ENCODE measurements at places on chromosomes 3 and 15.
A peak's percentile ranks its signal among the peaks of the same experiment; 100 is the strongest.

DNA sequence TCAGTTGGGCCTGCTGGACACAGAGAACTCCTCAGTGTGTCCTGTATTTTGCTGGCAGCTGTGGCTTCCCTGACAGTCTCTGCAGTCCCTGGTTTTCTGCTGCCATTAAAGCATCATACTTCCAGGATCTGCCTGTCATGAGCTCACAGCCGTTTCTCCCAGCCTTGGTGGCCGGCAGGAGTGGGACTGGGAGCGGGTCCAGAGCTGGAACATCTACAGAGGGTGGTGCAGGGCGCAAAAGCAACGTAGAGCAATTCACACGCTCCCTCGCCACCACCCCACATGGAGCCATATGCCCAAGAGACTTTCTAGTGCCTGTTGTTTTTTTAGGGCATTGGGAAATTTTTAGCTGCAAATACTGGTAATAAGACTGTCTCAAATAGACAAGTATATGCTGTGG is 33.6 kb downstream of the ABTB1 start:
- DNase-seq, result no peak

DNA sequence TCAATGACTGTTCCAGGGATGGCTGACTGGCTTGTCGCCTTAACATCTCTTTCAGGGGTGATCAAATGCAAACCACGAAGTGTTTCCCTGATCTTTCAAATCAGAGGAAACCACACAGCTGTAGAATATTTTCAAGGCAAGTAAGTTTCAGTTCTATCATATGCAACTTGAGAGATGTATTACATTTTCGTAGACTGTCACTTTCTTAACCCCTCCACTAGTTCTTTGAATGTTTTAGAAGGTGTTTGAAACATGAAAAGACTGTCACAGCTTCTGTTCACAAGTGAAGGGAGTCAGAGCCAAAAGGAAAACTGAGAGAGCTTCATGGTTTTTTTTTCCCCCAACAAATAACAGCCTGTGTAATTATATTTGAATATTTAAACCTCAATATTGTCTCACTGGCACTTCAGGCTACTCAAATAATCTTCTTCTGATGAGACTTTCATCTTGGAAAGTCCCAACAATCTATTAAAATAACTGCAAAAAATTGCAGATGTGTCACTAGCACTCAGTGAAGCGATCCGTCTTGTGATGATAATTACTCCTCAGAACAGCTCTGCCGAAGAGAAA is 25.9 kb upstream of the CAPN7 start:
- DNase-seq, result no peak

GRCh38 chr3:11138371-11138770 is 15.9 kb upstream of the HRH1 start:
- no peak for DNase-seq

DNA sequence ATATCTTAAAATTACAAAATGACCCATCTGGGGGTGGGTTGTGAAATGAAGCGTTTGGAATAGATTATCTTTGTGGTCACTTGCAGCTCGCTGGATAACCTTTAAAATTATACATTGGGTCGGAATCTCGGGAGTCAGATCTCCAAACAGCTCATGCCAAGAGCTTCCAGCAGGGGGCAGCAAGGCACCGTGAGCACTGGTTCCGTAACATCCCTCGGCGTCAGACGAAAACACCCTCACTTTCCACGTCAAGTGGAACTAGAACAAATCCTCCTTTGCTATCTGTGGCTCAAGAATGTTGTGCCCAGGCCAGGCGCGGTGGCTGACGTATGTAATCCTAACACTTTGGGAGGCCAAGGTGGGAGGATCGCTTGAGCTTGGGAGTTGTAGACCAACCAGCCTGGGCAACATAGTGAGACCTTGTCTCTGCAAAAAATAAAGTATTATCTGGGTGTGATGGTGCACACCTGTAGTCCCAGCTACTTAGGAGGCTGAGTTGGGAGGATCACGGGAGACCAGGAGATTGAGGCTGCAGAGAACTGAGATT is 31.1 kb downstream of the UMPS start:
- DNase-seq, result peak; percentile 83

- peak; percentile 74 for DNase-seq
These were observed 6.0 kb downstream of the SNRPA1 start for GRCh38 chr15:101288905-101289513.

GRCh38 chr3:188728371-188728896 is 443.3 kb upstream of the TPRG1 start:
- DNase-seq, result no peak

GRCh38 chr3:136351905-136352304 is 101.8 kb downstream of the PCCB start:
- DNase-seq, result peak; percentile 4

All from neural progenitor cell (in vitro differentiated cells).